ENCODE measurements at places on chromosomes 1 and 21.

DNA sequence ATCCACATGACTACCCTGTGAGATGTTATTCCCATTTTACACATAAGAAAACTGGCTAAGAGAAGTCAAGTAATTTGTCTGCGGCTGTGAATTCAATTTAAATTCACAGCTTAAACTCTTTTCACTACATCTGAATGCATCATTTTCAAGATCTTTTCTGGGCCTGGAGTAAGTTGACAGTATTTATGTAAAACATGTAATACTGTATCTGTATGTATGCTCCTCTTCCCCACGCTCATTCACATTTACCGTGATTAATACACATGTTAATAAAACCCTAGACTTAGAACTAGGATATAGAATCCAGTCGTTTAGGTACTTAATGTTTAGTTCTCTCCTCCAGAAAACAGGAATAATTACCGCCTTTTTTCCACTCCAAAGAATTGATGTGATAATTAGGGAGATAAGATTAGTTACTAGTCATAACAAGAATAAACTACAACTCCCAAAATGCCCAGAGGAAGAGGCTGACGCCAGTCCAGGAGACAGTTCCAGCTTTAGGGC, 442 bp upstream of the PPP1R12B start:
- DNase-seq = no peak

- DNase-seq = peak; percentile 38
These were observed 85.5 kb downstream of the DDAH1 start for GRCh38 chr1:85379203-85380136.

DNA sequence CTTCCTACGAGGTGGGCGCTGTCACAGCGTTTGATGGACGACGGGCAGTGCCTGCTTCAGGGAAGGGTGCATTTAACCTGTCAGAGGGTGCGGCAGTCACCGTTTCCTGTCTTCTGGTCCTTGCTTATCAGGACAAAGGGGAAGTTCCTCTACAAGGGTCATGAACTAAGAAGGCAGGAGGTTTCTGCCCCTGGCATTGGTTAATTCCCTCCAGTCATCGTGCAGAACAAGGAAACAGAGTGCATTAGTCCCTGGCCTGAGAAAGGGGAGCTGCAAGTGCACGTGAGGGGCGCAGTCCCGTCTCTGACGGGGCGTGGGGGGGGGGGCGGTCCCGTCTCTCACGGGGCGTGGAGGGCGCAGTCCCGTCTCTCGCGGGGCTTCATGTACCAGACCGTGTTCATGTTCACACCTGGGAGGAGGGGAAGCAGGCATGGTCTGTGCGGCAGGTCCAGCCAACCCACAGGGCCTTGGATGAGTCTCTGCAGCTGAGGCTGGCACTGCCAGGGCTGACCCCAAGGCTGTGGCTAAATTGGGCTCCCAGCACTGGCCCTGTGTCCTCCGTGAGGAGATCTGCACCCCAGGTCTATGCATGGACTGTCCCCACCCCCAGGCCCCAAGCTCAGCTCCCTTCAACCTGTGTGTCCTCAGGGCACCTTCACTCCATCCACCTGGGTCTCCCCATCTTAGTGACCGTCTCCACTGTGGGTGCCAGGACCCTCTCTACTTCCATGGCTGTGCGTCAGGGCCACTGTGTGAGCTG, 89.2 kb upstream of the COL6A1 start:
- no peak for DNase-seq

DNA sequence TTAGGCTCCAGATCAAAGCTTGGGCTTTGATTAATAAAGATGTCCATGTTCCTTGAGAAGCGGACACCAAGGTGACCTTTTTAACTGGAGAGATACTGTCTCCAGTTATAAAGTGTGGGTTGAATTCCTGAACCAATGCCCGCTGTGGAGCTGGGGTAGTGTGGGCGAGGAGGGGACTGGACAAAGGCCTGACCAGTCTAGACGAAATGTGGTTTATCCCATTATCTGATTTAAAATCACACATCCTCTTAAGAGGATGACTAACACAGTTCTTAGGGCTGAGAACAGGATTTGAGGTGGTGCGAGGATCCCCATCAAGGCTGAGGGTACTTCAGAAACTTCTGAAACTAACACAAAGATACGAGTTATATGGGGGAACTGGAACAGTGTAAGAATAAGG, 84.5 kb upstream of the GCLM start:
- no peak for DNase-seq

Data from adipocyte (in vitro differentiated cells).